Activated naive CD8-positive, alpha-beta T cell treated with anti-CD3 and anti-CD28 coated beads, Interleukin-2, amount 10 ng/mL, durations not matched to agents 7 days and 5 days (primary cell): ENCODE measurements at places on chromosomes 3 and 15.
A peak's percentile ranks its signal among the peaks of the same experiment; 100 is the strongest.

DNA sequence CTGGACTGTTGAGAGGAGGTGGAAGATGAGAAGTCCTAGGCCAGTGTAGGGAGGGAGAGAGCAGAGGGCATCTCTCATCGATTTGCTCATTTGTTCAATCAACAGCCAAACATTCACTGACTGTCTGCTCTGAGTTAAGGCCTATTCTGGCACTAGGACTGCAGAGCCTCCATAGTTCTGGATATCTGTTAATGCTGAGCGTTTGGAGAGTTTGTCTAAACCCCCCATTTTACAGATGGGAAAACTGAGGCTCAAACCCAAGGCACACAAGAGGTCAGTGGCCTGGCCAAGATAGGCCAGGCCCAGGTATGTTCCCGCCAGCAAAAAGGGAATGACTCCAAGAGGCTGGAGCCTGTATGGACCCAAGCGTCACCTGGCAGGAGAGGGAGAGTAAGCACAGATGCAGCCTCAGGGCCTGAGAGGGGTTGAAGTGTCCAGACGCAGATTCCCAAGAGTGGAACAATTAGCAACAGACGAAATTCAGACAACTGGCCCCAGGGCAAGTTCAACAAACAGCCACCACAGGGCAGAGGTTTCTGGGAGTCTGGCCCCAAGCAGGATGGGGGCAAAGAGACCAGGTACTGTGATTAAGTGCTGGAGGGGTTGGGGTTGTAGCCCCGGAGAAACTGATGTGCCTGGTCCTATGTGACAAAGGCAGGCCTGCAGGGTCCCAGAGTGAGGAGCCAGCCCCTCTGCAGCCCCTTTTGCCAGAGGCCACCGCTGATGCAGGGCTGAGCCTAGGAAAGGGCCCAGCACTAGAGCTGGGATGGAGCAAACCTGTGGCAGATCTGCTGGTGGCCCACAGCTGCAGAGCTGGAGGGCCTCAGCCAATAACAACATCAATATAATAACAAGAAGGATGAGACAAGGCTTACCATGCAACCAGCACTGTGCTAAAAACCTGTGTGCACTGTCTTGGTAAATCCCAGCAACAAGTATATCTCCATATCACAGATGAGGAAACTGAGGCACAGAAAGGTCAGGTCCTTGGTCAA lies 245.1 kb upstream of the TLE3 start:
- H3K27me3 ChIP-seq, result peaks cover 14% of the 10 kb centered on the region
- no peaks in the 10 kb centered on the region for H3K36me3 ChIP-seq
- no peak overlapping the region for H3K4me3 ChIP-seq
- no peak overlapping the region for H3K27ac ChIP-seq

- peak overlapping the region; percentile 14 for H3K4me3 ChIP-seq
- H3K4me1 ChIP-seq, result peaks cover 48% of the 10 kb centered on the region
- H3K36me3 ChIP-seq, result no peaks in the 10 kb centered on the region
- H3K27ac ChIP-seq, result peak overlapping the region; percentile 20
- no peak for DNase-seq
These were observed 220.6 kb downstream of the SLCO3A1 start for GRCh38 chr15:92074101-92074500.

GRCh38 chr15:23823508-23823907 lies 136.4 kb upstream of the NDN start:
- no peak overlapping the region for H3K4me3 ChIP-seq
- H3K27me3 ChIP-seq, result no peaks in the 10 kb centered on the region
- no peak overlapping the region for H3K27ac ChIP-seq
- H3K36me3 ChIP-seq, result no peaks in the 10 kb centered on the region
- no peak for DNase-seq
- no peaks in the 10 kb centered on the region for H3K4me1 ChIP-seq

DNA sequence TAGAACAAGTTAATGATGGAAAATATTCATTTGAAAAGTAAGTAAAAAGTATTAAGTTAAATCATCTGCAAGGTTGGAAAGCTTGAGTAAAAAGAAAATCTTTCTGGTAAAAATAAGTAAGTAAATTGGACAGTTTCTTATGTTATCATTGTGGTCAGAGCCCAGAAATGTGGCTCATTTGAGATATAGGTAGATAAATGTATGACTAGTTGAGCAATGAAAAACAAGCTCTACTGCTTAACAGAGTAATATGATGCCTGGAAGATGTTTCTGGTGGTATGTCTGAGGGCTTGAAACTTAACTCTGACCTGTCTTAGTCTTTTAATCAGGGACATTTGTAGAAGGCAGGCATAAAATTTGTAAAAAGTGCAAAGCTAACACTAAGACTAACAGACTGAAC lies 444.0 kb downstream of the MFSD1 start:
- no peaks in the 10 kb centered on the region for H3K27me3 ChIP-seq
- H3K27ac ChIP-seq, result no peak overlapping the region
- DNase-seq, result no peak
- no peaks in the 10 kb centered on the region for H3K4me1 ChIP-seq
- H3K36me3 ChIP-seq, result no peaks in the 10 kb centered on the region
- no peak overlapping the region for H3K4me3 ChIP-seq

GRCh38 chr15:82129761-82130160 lies 83.9 kb upstream of the MEX3B start:
- H3K4me1 ChIP-seq, result peaks cover 11% of the 10 kb centered on the region
- peaks cover 9% of the 10 kb centered on the region for H3K36me3 ChIP-seq
- no peak overlapping the region for H3K27ac ChIP-seq
- H3K27me3 ChIP-seq, result no peaks in the 10 kb centered on the region

DNA sequence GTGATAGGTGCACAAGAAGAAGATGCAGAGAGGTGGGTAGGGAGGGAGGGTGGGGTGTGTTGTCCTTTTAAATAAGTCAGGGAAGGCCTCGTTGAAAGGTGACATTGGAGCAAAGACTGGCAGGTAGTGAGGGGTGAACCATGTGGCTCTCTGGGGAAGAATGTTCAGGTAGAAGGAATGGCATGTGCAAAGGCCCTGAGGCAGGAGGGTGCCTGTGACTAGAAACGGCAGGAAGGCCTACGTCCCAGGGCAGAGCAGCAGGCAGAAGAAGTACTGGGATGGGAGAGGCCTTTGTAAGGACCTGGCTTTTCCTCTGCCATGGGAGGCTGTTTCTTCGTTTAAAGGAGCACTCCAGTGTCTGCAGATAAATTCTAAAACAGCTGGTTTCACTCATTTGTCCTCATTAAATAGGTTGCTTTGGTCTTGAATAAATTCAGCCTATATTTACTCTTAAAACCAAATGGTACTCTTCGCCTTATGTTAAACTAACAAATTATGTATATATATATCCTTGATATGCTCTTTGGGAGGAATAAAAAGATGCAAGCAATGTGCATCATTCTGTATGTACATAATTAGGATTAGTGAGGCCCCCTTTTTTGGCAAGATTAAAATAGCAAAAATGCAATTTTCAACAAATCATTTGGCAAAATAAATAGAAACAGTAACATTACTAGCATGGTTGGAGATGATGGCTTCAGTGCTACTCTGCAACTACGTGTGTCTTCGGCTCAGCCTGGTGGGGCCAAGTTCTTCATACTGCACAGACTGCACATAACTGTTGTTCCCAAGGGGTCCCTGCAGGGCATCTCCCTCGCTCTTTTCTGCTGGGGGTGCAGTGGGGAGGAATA lies 151.4 kb downstream of the KLF13 start:
- no peak overlapping the region for H3K4me3 ChIP-seq
- peaks cover 30% of the 10 kb centered on the region for H3K36me3 ChIP-seq
- peaks cover 54% of the 10 kb centered on the region for H3K4me1 ChIP-seq
- no peaks in the 10 kb centered on the region for H3K27me3 ChIP-seq
- DNase-seq, result no peak

DNA sequence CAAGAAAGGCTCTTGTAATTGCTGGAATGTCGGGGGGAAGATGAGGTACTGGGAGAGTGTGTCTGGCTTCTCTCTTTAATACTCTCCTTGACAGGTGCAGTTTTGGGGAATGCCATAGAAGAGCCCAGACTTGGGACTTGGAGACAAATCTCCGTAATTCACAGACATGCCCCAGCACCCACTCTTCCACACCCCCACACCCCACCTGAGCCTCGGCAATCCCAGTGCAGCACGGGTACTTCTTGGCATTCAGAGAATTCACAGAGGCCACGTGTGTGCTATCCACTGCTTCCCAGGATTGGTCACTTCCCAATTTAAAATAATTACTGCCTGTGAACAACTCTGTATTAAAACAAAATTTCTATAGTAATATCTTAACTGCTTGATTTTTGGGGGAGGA lies 43.9 kb downstream of the TRIM71 start:
- no peak for DNase-seq
- no peak overlapping the region for H3K4me3 ChIP-seq
- H3K36me3 ChIP-seq, result no peaks in the 10 kb centered on the region
- no peak overlapping the region for H3K27ac ChIP-seq
- H3K27me3 ChIP-seq, result peaks cover 15% of the 10 kb centered on the region

GRCh38 chr15:42147431-42147735 lies 9.1 kb downstream of the PLA2G4F start:
- peak; percentile 13 for DNase-seq
- H3K4me3 ChIP-seq, result no peak overlapping the region
- H3K27me3 ChIP-seq, result peaks cover 2% of the 10 kb centered on the region
- H3K27ac ChIP-seq, result no peak overlapping the region
- H3K36me3 ChIP-seq, result no peaks in the 10 kb centered on the region
- no peaks in the 10 kb centered on the region for H3K4me1 ChIP-seq

DNA sequence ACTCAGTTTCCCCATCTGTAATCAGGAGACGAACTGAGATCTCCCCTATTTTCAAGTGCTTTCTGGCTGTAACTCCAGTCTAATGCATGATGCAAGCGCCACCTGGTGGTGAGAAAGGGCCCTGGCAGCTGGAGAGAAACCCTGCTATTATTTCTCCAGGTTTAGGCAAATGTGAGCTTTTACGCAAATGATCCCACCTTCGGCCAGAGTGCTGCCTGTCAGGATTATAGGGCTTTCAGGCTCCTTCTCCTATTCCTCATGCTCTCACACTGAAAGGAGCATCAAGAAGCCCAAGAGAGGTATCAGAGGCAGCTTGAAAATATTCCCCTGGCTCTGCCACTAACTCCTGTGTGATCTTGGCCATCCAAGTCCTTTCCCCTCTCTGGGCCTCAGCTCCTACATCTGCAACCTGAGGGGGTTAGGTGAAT lies 93.9 kb upstream of the RASGRF1 start:
- H3K4me1 ChIP-seq, result no peaks in the 10 kb centered on the region
- no peak overlapping the region for H3K27ac ChIP-seq
- H3K4me3 ChIP-seq, result no peak overlapping the region
- peak; percentile 62 for DNase-seq

DNA sequence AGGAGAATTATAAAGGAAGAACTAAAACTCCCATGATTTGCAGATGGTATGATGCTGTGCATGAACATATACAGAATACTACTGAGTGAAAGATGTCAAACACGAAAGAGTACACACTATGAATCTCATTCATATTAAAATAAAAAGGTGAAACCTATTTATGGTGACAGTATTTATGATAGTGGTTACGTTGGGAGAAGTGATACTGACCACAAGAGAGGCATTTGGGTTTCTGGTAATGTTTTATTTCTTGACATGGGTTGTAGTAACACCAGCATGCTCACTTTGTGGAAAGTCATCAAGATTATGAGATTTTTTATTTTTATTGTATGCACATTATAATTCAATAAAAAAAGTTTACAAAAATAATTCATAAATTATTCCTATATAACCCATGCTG lies 324.0 kb downstream of the GAP43 start:
- no peak overlapping the region for H3K27ac ChIP-seq
- no peaks in the 10 kb centered on the region for H3K36me3 ChIP-seq
- no peaks in the 10 kb centered on the region for H3K4me1 ChIP-seq

DNA sequence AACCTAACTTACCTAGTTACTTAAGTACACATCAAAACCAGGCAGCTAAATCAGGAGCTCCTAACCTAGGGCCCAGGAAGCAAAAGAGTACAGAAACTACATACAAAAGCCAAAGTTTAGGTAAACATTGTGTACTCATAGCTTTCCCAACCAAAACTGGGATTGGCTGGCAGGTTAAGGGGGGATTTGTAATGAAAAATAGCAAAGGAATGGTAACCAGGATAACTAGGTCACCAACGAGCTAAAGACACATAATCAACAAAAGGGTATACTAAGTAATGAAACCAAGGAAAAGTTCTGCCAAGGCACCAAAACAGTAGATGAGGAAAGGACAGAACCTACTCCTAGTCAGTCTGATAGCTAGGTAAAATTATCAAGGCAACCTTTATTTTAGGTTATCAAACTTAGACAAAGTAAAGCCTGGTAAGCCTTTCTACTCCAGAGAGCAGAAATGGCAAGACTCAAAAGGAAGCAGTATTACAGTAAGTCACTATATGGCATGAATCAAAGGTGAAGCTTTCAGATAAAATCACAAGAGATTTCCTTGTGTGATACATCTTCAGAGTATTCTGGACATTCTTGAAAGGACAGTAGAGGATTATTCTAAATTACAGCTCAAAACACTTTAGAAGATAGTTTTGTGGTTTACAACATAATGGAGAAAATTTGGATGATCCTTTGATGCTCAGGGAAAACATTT lies 10.2 kb downstream of the TRA2B start:
- H3K27me3 ChIP-seq, result no peaks in the 10 kb centered on the region
- peak overlapping the region; percentile 56 for H3K27ac ChIP-seq
- H3K36me3 ChIP-seq, result peaks cover 72% of the 10 kb centered on the region
- DNase-seq, result no peak
- H3K4me3 ChIP-seq, result peak overlapping the region; percentile 99

- no peaks in the 10 kb centered on the region for H3K36me3 ChIP-seq
- no peak overlapping the region for H3K27ac ChIP-seq
- H3K4me3 ChIP-seq, result no peak overlapping the region
These were observed 612.2 kb downstream of the ZIC1 start for GRCh38 chr3:148021381-148021780.

GRCh38 chr3:128784232-128784631 lies 58.2 kb downstream of the RAB7A start:
- no peak overlapping the region for H3K4me3 ChIP-seq
- peaks cover 58% of the 10 kb centered on the region for H3K4me1 ChIP-seq
- H3K27ac ChIP-seq, result peak overlapping the region; percentile 0
- DNase-seq, result no peak

DNA sequence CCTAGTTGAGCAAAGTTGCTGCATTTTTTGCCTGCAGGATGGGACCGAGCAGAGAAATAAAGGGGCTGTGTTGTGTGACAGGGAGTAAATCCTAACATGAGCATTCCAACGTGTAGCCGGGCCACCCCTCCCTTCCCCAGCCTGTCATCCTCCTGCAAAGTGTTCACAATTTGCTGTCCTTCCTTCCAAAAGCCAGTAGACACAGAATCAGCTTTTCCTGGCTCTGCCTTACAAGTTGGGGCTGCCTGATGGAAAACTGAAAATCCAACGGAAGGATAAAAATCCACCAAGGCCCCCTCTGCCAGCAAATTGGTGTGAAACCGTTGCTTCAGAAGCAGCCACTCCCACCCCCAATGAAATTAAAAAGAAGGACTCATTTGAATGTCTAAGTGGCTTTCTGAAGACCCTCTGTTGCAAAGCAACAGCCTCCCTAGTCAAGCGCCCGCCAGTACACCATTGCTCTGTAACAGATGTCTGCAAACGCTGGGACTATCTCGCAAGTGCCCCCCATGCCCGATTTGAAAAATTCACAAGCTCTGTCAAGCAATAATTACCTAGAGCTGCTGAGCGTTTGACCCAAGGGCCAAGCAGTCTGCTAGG lies 665 bp downstream of the FRMD4B start:
- H3K4me1 ChIP-seq, result peaks cover 4% of the 10 kb centered on the region
- no peak for DNase-seq
